ENCODE measurements at places on chromosomes 4 and X. TPM values are rescaled to one million over a fixed set of nuclear protein-coding genes. Genes with fewer than 3 reads are reported as not detected.

Gene UCHL1
- 906 TPM for total RNA-seq

Gene SULT1E1
- total RNA-seq, result not detected

Gene RUFY3
- total RNA-seq, result 7.2 TPM

Gene ANOS1
- total RNA-seq, result 0.05 TPM

Gene FAAH2
- total RNA-seq, result not detected

Gene DDIT4L
- total RNA-seq, result 0.69 TPM

Gene PDZD4
- 3.2 TPM for total RNA-seq

Gene SPARCL1
- total RNA-seq, result not detected

Gene PRDM5
- total RNA-seq, result 4.5 TPM

Gene ERAS
- total RNA-seq, result not detected

Gene DRD5
- not detected for total RNA-seq

Gene CXCR3
- total RNA-seq, result not detected

Gene OCIAD2
- total RNA-seq, result 117 TPM

Gene GSX2
- total RNA-seq, result not detected

Gene EDA
- total RNA-seq, result 0.76 TPM

Gene ADAM29
- not detected for total RNA-seq

Gene CLCN4
- 4.2 TPM for total RNA-seq

Gene DCLK2
- 9.3 TPM for total RNA-seq

Gene LRP2BP
- 0.09 TPM for total RNA-seq

Gene MRPS18C
- total RNA-seq, result 40.4 TPM

Gene XAGE1B
- total RNA-seq, result 205 TPM

Gene FHDC1
- total RNA-seq, result 0.47 TPM

Gene CFAP99
- 0.12 TPM for total RNA-seq

Gene PDE6B
- not detected for total RNA-seq

Gene TCEAL2
- total RNA-seq, result not detected

Gene GPR34
- total RNA-seq, result 0.11 TPM

Gene EGF
- total RNA-seq, result 0.27 TPM

Gene NSUN7
- 0.27 TPM for total RNA-seq

Gene LRCH2
- total RNA-seq, result 0.01 TPM

Gene PSAPL1
- total RNA-seq, result 0.10 TPM

Gene SERTM2
- total RNA-seq, result not detected

Gene FAM9B
- total RNA-seq, result not detected

Gene ADH1A
- total RNA-seq, result not detected

Gene SPIN2A
- 0.15 TPM for total RNA-seq

Gene TCEANC
- 0.91 TPM for total RNA-seq

Gene NPFFR2
- not detected for total RNA-seq

Gene ARHGAP36
- total RNA-seq, result not detected

Gene ASMT
- total RNA-seq, result not detected

Gene NEUROG2
- not detected for total RNA-seq

Gene NDUFA1
- total RNA-seq, result 239 TPM

Gene ARMCX1
- 0.35 TPM for total RNA-seq

Gene RBM46
- total RNA-seq, result not detected

Gene TMSB15C
- 0.31 TPM for total RNA-seq

Gene NXF2B
- total RNA-seq, result not detected

Gene RFC1
- total RNA-seq, result 20.3 TPM

All from A549 treated with DMSO at 1 μM for 4 hours (cell line).